ENCODE measurements at places on chromosomes 7 and 10.

- DNase-seq = no peak
Observed at GRCh38 chr10:24344695-24345463, 135.9 kb downstream of the KIAA1217 start.

GRCh38 chr7:66597461-66597860 lies 31.2 kb upstream of the KCTD7 start:
- peak; percentile 56 for DNase-seq

DNA sequence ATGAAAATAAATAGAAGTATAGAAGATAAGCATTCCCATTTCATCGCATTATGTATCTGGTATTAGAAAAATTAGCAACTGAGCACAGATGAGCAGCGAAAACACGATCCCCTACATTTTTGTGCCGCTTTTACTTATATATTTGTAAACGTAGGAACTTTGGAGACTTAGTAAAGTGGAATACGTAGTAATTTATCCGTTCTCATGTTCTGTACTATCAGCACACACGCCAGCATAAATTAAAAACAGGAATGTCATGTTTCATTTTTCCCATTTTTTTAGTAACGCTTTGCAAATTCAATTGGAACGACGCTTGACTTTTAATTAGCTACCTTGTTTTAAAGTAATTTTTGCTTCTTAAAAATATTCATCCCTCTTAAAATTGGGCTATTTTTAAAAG lies 2.4 kb downstream of the ZNRF2 start:
- DNase-seq = no peak

DNA sequence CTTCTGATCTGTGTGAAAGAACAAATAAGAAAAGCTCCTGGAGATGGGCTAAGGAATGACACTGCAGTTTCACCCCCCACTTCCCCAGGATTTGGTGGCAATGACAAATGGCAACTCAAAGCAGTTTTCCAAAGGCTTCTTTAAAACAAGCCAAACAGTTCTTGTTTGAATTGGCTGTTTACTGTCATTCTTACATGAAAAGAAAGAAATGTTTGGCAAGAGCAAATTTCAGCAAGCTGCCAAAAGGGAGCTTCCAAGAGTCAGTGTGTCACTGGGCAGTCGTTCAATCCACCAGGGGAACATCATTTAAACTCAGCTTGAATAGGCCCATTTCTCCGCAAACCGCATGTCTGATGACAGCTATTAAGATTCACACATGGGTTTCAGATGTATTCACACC lies 119.0 kb upstream of the RHOBTB1 start:
- no peak for DNase-seq

- no peak for DNase-seq
Observed at GRCh38 chr10:108454224-108454623, 1289.7 kb upstream of the SORCS1 start.

- peak; percentile 23 for DNase-seq
Observed at GRCh38 chr10:61164458-61165160, 220.6 kb upstream of the RHOBTB1 start.

- no peak for DNase-seq
Observed at GRCh38 chr10:12381536-12382156, 32.3 kb downstream of the CAMK1D start.

- no peak for DNase-seq
Observed at GRCh38 chr10:120584786-120585185, 127.8 kb downstream of the PLPP4 start.

- no peak for DNase-seq
Observed at GRCh38 chr7:93047514-93048099, 70.2 kb downstream of the SAMD9 start.

DNA sequence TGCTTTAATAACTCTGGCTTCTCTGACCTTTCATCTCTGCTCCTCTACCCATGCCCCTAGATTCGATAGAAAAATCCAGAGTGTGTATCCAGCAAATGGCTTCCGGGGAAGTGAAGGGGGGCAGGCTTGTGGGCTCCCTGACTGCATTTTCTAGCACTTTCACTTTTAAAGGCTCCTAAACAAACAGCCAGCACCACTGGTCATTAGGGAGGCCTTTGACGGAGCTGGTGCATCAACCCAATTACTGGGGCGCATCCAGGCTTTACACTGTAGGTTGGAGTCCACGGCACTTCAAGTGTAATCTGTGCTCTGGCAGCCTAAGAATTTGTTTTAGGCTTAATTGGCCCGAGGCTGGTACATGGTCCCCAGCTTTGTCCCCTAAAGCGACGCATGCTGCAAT lies 291.9 kb downstream of the GFRA1 start:
- DNase-seq = no peak

DNA sequence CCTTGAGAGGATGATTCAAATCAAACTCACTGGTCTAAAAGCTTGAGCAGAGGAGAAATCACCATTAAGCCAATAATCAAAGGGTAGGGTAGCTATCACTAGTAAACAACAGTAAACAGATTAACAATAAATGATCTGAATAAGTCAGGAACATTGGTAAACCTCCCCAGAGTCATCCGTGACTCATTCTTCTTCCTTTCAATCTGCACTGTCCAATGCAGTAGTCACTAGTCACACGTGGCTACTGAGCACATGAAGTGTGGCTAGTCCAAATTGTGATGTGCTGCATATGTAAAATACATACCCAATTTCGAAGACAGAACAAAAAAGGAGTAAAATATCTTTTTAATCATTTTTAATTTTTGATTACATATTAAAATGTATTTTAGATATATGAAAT lies 64.0 kb downstream of the ERCC6 start:
- no peak for DNase-seq

DNA sequence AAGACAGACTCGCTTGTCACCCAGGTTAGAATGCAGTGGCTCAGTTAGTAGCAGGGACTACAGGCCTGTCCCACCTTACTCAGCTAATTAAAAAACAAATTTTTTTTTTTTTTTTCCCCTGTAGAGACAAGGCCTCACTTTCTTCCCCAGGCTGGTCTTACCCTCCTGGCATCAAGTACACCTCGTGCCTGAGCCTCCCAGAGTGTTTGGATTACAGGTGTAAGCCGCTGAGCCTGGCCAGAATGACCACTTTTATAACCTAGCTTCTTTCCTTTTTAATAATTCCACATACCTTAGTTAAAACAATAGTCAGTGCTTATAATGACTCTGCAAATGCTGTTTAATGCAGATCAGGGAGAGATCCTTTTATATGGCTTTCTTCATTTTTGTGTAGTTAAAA lies 31.3 kb downstream of the RSBN1L start:
- no peak for DNase-seq

- no peak for DNase-seq
Observed at GRCh38 chr10:77887631-77888355, 38.8 kb downstream of the DLG5 start.
